ENCODE measurements at places on chromosomes 5 and 9.

GRCh38 chr5:54832858-54833257 lies 152.5 kb downstream of the ESM1 start:
- DNase-seq: no peak

DNA sequence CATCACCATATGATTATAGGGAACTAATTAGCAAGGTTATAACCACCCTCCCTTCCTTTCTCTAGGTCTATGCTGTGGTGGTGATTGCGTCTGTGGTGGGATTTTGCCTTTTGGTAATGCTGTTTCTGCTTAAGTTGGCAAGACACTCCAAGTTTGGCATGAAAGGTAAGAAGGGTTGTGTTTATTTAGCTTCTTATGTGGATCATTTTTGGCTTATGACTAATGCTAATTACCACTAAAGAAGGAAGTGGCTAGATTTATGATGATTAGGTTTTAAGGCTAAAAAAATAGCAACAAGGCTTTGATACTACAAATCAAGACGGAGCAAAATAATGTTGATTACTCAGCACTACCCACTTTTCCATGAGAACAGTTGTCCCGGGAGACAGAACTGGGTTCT lies 82.4 kb downstream of the NTRK2 start:
- DNase-seq: no peak

DNA sequence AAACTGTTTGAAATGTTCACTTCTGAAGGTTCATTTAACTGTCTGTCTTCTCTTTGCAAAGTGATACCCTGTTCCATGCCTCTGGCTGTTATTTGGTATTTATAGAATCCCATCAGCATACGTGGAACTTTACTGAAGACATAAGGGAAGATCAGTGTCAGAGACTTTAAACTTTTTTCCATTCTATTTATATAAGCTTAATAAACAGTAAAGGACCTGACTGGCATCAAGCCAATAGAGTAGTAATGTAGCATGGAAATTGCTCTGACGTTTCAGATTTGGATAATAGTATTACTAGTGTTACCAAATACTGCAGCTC lies 94.9 kb upstream of the MINAR2 start:
- no peak for DNase-seq

DNA sequence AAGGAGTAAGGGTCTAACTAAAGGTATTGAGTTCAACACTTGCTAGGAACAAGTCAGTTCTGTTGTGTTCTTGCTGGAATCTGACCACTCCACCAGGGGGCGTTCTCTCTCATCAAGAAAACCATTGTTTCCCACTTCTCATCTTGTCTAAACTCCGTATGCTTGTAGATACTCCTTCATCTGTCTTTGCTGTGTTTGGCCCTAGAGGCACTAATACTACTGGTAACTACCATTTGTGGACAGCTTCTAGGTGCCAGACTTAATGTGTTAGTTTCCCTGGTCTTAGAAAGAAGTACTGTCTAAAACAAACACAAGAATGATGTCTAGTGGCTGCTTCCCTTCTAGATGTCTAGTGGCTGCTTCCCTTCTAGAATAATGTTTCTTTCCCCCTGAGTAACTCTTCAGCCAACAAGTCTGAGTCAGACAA lies 18.7 kb upstream of the PTPDC1 start:
- peak; percentile 35 for DNase-seq

DNA sequence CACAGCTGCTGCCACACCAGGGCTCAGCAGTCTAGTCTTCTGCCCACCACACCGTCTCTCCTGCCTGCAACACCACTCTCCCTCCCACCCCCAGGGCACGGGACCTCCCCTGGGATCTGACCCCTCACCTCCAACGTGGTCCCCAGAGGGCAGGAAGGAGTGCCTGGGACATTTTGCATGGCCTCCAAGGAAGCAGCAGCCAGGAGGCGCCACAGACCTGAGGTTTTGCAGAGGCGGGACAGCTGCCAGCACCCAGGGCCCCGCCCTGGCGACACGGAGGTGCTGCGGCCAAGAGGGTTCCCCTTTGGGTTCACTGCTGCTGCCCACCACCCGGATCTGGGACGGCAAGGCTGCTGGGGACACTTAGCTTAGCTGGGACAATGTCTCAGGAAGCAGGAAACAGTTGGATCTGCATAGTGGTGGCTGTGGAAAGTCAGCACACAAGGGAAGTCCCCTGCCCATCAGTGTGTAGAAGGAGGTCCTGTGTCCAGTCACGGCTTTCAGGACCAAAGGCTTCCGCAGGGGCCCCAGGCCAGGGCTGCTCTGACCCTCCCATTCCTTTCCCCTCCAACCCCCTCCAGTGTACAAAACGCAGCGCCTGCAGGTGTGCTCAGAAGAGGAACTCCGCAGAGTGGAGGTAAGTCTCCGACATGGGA lies 13.8 kb downstream of the PROP1 start:
- no peak for DNase-seq

- DNase-seq: no peak
Observed at GRCh38 chr9:116345393-116345792, 191.8 kb downstream of the PAPPA start.

DNA sequence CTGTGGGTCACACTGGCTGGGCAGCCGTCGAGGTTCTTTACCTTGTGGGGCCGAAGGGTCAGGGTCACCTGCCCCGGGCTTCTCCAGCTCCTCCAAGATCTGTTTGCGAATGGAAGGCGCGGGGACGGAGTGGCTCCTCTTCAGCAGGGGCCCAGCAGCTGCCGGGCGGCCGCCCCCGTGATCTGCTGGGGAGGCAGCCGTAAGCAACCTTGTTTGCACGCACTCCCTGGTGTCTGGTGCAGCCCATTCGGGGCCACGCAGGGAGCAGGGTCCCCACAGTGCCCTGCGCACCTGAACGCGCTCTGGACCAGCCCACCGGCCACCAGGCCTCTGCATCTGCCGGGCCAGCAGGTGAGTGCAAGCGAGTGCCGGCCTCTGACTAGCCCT lies 34.9 kb downstream of the PNPLA7 start:
- no peak for DNase-seq

GRCh38 chr5:138492560-138493045 lies 27.3 kb downstream of the EGR1 start:
- DNase-seq: no peak

- DNase-seq: no peak
Observed at GRCh38 chr5:32059761-32060530, 114.2 kb downstream of the GOLPH3 start.

DNA sequence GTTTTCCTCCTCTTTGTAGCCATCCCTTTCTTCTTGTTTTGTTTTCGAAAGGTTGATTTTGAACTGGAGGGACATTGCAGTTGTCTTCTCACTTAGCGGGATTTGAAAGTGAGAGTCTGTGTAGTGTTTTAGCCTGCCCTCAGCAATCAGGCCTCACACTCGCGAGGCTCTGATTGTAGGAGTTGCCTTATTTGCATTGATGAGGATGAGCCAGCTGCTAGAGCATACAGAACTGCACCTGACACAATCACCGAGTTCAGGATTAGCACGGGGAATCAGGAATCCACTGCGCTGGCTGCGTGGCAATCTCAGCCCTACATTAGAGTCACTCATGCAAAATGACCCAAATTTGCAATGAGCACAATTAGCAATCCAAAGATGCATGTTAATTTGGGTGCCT lies 122.5 kb upstream of the TMEM161B start:
- no peak for DNase-seq

- no peak for DNase-seq
Observed at GRCh38 chr9:81190659-81191058, 498.7 kb downstream of the TLE1 start.

DNA sequence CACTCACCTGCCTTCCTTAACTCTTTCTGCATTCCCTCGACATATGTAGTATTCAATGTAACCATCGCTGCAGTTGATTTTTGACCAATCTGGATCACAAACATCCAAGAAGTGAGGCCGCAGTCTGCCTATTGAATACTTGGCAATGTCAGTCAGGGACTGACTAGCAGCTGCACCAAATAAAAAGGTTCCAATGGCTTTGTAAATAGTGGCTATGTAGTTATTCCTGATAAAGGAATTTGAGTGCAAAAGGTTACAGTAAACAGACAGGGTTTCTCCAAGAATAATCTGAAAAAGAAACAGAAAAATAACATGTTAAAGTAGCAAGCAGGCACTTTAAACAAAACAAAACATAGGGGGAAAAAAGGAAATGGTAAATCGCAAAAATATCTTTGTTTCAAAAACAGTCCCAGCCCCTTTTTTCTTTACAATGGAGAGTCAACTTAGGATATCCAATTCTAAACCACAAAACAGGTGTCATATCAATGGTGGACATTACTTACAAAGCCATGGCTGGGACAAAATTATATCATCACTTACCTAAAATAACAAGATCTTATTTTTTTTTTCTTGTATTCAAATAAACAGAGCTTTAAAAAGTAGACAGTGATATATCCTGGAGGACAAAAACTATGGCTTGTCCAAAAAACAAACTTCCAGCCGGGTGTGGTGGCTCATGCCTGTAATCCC lies 66.8 kb downstream of the PLPP1 start:
- DNase-seq: no peak

- no peak for DNase-seq
Observed at GRCh38 chr9:124295159-124295794, 37.5 kb downstream of the NEK6 start.

GRCh38 chr9:113361304-113362018 lies 12.1 kb downstream of the BSPRY start:
- no peak for DNase-seq

- DNase-seq: no peak
Observed at GRCh38 chr9:89743216-89743572, 138.4 kb downstream of the GADD45G start.

DNA sequence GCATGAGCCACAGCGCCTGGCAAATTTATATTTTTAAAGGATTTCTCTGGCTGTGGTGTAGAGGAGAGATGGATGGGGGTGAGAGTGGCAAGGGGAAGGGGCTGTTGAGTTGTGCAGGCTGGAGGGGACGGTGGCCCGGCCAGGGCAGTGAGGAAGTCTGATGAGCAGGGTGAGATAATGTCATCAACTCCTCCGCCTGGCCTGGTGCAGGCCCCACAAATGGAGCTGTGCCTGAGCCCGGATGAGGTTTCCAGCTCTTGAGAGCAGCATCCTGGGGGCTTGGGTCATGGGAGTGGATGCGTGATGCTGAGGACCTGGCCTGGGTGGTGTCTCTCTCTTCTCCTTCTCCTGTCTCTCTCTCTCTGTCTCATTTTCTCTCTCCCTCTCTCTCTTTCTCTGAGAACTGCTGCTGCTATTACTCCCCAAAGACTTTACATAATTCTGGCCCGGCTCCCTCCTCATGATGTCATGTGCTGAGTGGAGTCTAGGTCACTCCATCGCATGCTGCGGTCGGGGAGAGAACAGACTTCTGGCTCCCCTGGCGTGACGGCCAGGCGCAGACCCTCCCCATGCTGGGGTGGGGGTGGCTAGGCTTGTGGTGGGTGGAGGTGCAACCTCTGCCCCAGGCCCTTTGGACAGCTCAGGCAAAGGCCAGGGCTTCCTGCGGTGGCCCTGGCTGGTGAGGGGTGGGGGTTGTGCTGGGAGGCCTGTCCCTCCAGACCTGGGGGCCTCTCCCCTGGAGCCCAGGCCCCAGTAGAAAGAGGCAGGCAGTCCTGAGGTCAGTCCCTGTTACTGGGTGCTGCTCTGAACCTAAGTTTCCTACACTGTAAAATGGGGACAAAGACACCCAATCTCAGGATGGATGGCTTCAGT lies 26.4 kb downstream of the FGF18 start:
- DNase-seq: no peak

- DNase-seq: no peak
Observed at GRCh38 chr5:106522296-106522695, 1148.4 kb downstream of the EFNA5 start.

- DNase-seq: no peak
Observed at GRCh38 chr5:36691226-36691625, 84.8 kb downstream of the SLC1A3 start.

DNA sequence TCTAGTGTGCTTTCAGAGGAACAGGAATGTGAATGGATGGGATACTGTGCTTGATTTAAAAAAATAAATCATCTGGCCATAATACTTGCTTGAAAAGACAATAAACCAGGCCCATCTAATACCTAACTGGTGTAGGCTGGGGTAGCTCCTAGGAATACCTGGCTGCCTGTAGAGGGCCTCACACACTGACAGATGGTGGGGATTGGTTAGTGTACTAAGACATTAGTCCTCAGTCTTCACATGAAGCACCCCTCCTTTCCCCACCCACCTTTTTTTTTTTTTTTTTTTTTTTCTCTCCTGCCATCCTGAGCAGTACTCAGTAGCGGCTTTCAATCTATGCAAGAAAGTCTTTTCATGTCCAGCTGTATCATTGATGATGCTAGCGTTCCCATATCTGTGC lies 130.5 kb downstream of the ADGRV1 start:
- no peak for DNase-seq

GRCh38 chr5:71782393-71782770 lies 63.3 kb downstream of the CARTPT start:
- DNase-seq: no peak

GRCh38 chr9:113485761-113486115 lies 22.2 kb downstream of the RGS3 start:
- no peak for DNase-seq

DNA sequence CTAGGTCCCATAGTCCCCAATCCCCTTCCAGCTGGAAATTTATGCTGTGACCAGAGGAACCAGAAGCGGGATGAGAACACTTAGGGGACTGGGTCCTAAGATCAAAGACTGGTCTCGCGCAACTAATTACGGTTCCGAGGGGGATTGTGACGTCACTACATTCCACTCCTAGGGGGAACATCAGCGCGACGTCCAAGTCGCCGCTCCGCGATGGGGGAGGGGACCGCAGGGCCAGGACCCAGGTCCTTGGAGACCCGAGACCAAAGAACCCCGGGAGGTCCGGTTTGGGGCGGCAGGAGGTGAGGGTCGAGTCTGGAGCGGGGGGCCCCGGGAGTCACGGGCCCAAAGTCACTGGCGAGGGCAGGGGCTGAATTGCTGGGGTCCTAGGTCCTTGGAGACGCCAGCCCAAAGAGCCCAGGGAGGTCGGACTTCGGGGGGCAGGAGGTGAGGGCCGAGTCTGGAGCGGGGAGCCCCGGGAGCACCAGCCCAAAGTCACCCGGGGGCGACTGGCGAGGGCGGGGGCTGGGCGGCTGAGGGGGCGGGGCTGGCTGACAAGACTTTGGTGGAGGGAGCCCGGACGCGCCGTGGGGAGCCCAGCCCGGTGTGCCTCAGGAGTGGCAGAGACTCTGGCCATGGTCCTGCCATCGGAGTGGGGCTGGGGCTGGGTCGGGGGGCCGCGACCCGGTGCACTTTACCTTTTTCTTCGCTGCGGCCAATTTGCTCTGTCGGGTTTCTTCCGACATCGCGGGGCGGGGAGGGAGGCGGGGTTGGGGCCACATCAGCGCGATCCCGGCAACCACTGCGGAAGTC lies at the start of gene GOLGA2:
Gene GOLGA2 (minus strand): TSS at position 810 of the 810 bp plus-strand sequence. CDS start 31 bp downstream, at position 779.
- no peak for DNase-seq

DNA sequence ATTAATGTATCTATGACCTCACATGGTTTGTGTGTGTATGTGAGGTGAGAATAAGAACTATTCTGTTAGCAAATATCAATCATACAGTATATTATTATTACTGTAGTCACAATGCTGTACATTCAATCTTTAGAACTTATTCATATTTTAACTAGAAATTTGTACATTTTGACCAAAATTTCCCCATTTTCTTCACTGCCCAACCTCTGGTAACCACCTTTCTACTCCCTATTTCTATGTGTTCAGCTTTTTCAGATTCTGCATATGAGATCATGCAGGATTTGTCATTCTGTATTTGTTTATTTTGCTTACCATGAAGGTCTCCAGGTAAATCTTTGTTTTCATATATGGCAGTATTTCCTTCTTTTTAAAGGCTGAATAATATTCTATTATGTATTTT lies 607.9 kb downstream of the SLCO4C1 start:
- DNase-seq: no peak

GRCh38 chr5:170629566-170630175 lies 125.9 kb downstream of the KCNIP1 start:
- DNase-seq: no peak

- no peak for DNase-seq
Observed at GRCh38 chr9:1018121-1018520, 32.0 kb upstream of the DMRT2 start.

- DNase-seq: no peak
Observed at GRCh38 chr5:76046741-76047140, 36.4 kb upstream of the SV2C start.
